ENCODE measurements at places on chromosomes 7 and 10.

DNA sequence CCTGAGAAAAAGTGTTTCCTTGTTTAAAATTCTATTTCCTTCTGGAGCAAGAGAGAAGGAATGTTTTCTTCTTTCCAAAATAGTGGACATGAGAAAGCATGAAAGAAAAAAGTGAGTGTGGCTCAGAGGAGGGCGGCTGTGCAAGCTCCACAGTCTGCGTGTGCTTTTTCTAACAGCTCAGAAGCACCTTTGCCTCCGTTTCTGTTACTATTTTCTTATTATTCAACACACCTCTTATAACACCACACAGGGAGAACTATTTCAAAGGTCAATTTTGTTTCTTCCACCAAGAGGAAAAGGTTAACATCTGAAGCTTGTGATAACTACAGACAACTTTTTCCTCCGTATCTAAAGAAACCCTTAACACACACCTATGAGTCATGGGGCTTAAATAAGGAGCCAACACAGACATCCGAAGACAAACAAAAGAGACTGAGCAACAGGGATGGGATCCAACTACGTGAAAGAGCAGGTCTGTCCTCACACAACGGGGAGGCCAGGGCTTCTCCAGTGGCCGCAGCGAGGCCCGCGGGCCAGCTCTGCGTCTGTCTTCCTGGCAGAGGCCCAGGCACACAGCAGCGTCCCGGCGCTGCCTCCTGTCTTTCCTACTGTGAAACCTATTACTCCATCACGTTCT lies 36.2 kb upstream of the NCAPG2 start:
- no peak for DNase-seq

DNA sequence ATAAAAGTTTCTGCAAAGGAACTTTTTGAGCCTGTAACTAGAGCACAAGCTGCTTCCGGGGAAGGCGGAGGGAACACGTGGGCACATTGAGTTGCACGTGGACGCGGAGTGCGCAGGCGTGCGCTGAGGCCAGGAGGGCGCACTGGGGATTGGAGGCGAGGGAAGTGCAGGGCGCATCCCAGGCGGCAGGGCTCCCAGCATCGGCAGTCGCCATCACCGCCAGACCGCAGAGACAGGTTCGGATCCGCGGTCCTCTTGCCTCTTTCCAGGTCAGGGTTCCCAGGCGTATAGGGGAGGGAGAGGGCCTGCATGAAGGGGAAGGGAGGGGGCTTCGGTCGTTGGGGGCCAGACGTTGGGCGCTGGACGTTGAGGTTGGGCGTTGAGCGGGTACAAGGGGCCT lies at the start of gene TDRD1:
TDRD1 (plus strand) TSS at position 206 of the 400 bp plus-strand sequence. CDS start 8,479 bp downstream, outside the sequence.
- no peak for DNase-seq

DNA sequence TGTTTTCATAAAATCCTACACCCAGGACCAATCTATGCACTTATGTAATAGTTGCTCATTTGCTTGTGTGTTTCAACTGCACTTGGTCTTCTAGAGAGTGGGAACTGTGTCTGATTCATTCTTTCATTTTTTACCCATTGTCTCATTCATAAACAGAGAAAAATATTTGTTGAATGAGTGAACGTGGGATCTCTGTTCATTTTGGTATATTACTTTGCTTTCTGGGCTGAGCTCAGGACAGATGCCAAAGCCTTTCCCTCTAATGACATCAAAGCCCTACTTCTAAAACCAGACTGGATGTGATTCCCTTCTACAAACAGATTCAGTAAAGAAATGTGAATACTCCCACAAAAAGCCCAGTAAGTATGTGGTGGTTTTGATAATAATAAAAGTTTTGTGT lies 145.2 kb downstream of the ST7 start:
- DNase-seq, result no peak

DNA sequence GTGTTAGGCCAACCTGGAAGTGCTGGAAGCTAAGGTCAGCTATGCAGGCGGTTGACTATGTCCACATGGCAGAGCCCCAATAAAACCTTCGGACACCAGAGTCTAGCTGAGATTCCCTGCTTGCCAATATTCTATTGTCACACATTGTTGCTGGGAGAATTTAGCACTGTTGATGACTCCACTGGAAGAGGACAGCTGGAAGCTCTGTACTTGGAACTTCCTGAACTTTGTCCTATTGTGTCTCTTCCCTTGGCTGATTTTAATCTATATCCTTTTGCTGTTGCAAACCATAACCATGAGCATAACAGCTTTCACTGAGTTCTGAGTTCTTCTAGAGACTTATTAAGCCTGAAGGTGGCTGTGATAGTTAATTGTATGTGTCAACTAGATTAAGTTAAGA lies 12.0 kb downstream of the XRCC2 start:
- DNase-seq, result no peak
